ENCODE measurements at places on chromosomes 3 and 15.

DNA sequence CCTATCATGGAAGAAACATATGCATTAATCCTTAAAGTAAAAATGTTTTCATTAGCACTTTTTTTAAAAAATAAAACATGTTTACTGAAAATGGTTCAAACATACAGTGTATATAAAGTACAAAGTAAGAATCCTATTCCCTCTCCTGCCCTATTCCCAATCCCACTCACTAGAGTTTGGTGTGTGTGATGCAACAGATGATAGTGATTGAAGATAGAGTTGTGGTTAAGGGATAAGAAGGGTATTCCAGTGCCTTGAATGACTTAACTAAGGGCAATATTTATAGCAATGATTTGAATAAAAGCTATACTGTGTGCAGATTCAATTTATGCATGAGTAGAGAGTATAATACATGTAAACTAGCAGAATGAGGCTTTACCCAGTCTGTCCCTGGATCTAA, 18.1 kb downstream of the ZNF280D start:
- DNase-seq: peak; percentile 42

DNA sequence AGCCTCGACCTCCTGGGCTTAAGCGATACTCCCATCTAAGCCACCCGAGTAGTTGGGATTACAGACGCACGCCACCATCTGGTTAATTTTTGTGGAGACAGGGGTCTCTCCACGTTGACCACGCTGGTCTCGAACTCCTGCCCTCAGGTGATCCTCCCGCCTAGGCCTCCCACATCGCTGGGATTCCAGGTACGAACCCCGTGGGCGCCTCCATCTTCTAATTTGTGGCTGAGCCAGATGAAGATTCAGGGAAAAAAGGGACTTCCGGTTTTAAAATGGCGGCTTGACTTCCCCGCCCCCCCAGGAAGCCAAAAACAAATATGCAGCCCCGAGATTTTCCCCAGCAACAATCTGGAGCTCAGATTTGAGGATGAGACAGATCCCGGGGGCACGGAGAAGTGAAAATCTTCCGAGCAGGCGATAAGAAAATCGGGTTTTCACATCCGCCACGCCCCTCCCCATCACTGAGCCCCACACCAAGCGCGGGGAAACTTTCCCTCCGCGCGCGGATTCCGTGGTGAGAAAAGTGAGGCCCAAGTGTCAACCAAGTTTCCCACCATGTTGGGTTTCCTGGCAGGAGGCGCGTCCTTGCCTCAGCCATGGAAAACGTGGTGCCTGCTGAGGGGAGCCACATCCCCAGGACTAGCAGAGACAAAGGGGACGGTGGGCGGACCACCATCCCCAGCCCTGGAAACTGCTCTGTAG, 15.4 kb downstream of the CHST14 start:
- DNase-seq: no peak

GRCh38 chr3:41044523-41044922, 154.8 kb upstream of the CTNNB1 start:
- DNase-seq: no peak

DNA sequence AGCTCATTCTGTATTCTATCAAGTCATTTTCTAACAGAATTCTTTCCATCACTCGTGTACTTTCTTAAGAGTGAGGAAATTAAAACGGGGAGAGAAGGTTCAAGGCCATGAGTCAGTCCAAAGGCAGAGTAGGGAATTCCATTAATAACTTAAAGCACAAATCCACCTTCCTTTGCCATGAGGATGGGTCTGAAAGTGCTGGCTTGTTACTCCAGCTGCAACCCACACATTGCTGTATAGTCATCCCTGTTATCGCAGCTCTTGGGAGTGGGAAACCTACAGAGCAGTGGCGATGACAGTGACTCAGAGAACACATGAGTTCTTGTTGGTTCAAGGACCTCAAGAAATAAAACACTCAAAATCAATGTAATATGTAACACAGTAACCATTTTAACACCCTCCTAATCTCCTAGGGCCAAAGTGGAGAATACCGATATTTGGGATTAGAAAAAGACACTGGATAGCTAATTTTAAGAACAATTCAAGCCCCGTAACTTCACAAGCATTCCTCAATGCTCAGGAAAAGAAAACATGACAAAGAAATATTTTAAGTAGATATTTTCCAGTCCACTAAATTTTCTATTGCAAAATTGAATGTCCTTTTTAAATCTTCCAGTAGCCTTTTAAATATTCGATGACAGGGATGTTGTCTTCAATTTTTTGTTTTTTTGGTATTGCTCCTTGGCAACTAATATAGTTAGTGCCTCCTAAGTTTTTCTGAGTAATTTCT, 179.9 kb upstream of the THBS1 start:
- peak; percentile 67 for DNase-seq

DNA sequence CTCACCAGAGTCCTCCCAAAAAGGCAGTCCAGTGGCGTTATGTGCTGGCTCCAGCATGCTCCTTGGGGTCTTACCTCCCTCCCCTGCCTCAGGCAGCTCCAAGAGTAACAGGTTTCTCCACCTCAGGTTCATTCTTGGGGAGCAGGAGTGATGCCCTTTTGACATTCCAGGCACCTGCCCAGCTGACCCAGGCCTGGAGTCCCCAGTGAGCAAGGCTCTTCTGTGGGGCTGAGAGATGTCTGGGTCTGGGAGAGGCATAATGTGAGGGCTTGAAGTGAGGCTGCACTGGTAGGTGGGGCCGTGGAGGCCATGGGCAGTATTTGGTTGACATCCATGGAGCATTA, 15.3 kb downstream of the PXYLP1 start:
- no peak for DNase-seq

DNA sequence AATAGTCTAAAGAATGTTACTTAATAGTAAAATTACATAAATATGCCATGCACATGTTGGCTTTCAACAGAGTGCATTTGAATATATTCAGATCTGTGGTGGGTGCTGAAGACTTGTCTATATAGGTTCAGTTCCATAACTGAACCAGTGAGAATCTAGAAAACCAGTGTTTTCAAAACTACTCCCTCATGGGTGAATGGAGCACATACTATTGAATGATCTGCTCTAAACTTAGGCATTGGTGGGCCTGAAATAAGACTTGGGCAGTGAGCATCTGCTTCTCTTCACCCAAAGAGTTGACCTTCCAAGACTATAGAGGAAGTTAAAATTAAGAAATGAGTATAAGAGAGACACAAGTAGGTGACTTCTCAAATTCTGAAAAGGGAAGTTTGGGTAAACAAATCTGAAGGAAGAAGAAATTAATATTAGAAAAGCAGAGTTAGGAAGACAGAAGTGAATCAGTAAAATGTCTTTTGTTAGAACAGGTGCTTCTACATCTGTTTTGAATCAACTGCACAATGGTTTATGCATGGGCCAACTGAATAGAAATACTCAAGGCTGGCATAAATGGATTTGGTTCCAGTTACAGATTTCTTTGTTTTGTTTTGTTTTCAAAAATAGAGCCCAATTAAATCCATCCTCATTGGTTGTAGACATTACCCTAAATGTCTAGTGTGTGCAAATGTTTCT, 19.3 kb downstream of the ALCAM start:
- no peak for DNase-seq

DNA sequence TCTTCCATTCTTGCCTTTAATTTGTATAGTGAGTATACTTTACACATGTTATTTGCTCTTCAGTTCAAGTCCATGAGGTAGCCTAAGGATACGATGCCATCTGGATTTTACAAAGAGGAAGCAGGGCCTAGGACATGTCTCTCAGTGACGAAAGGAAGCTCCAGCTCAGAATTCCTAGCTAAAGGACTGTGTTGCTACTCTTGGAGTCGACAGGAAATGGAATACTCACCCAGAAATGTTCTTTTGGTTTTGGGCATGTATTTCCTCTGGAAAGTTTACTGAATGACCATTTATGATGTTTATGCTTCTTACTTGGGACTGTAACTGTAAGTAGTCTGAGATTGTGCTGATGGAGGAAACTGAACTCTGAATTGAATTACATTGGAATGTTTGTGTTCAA, 12.5 kb downstream of the OXNAD1 start:
- DNase-seq: no peak

GRCh38 chr3:152402695-152403451, 134.1 kb downstream of the MBNL1 start:
- DNase-seq: no peak

DNA sequence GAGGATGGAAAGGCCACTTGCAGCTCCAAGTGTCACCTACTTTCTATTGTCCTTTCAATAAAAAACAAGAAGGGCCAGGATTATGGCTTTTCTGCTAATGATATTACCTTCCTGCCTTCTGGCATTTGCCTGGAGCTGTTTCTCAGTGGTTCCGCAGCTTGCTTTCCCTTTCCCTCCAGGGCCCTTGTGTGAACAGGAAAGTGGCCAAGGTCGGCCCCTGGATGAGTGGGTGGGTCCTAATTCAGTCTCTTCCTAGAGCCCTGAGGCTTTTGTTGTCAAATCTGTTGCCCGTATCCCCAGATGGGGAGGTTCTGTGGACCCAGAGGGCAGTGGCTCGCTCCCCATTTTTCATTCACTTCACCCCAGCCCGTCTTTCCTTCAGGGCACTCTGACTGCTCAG, 64.2 kb upstream of the UMPS start:
- DNase-seq: no peak

DNA sequence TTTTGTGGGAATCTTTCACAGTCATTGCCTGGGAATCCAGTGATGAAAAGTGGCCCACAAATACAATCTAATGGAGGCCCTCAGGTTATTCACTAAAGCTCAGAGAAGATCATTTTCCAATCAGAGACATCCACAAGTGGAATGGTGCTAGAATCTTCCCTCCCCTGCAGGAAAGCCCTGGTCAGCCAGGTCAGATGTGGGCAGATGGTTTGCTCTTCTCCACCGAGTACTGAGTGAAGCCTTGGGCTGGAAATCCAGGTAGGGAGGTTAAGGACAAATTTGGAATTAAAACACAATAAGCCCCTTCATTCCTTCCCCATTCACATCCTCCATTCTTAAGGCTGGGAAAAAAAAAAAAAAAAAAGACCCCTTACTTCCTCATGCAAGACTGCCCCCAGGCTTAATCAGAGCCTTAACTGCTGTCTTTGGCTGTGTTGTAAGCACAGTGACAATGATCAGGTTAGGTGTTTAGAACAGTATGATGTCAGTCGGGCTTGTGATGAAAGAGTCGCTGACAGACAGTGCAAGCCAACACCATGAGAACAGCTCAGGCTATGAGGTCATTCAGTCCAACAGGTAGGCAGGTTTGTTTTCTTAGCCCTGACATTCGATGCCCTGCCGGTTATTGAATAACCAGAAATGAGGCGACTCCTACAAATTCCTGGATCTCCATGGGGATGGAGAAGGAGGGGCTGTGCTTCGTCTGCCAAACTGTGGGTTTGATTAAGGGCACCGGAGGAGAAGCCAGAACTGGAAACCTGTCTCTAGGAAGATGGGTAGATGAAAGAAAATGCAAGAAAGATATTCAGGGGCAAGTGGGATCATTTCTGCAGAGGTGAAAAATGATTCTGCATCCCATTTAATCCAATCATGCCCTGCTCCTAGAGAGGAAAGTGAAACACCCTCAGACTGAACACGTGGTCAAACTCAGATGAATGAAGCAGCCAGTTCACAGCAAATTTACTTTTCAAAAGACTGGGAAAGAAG, 23.5 kb upstream of the HES1 start:
- no peak for DNase-seq

DNA sequence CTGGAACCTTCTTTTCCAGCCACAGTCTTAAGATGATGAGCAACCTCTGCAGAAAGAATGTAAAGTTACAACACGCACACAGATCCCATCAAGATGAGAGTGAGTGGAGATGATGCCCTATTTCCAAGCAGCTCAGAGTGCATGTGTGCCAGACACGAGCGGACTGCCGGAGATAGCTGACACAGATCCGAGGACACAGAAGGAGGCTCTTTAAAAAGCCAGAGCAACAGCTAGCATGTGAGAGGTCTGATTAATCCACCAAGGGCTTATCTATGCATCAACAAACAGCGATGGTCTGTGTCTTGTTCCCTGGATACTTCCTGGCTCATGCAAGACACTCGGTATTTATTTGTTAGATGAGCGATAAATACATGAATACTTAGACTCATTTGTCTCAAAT, 128.6 kb upstream of the DLG1 start:
- no peak for DNase-seq

- DNase-seq: no peak
These were observed 32.8 kb upstream of the STRIT1 start for GRCh38 chr3:155326244-155326643.

- DNase-seq: no peak
These were observed 4.8 kb downstream of the PAQR9 start for GRCh38 chr3:142958707-142959106.

GRCh38 chr3:94961423-94962100, 898.7 kb downstream of the NSUN3 start:
- DNase-seq: no peak

DNA sequence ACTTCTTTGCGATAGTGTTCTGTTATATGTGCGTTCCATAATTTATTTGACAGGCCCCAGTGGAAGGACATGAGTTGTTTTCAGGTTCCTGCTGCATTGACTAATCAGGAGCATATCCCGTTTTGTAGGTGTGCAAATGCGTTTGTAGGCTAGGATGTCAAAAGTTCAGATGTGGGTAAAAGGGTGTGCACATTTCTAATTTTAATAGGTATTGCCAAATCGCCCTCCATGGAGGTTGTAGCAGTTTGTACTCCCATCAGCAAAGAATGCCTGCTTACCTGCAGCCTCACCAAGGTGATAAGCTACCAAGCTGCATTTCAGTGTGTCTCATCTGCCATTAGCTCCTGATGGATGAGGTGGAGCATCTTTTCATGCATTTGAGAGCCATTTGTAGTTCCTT, 36.3 kb downstream of the KLF13 start:
- no peak for DNase-seq

DNA sequence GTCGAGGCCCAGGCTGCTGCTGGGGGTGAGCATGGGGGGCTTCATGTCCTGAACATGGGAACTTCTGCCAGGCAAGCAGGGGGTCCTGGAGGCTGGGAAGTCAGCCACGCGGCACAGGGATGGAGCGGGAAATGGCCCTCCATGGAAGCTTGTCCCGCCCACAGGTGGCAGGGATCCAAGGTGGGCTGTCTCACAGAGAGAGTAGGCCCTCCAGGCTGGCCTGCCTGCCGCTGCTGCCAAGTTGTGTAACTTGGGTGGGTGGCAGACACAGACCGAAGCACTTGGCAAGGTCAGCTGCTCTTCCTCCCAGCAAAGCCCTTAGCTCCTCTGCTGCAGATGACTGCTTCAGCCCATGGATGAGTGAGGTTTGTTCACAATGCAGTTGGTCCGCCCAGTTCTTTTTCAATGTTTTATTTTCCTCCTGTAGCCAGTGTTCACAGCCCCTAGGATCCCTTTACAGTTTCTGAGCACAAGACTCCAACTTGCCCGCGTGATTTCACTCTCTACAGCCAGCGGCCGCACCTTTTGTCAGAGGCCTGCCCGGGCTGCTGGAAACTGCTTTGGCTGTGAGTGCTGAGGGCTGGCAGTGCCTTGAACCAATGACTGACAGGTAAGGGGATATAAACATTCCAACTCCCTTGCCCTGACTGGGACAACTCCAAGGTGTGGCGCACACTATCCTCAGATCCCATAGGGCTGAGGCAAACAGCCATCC, 26.7 kb downstream of the HCN4 start:
- no peak for DNase-seq

- DNase-seq: peak; percentile 77
These were observed 1.2 kb downstream of the NT5DC2 start for GRCh38 chr3:52532517-52532837.

- DNase-seq: peak; percentile 84
These were observed 4.2 kb upstream of the TMEM41A start for GRCh38 chr3:185502987-185503386.
